ENCODE measurements at places on chromosomes 1 and 21. TPM values are rescaled to one million over a fixed set of nuclear protein-coding genes. Genes with fewer than 3 reads are reported as not detected.
A peak's percentile ranks its signal among the peaks of the same experiment; 100 is the strongest.

NFASC gene
- 1.6 TPM for polyA plus RNA-seq

SPATA45 gene
- 0.39 TPM for polyA plus RNA-seq

GRCh38 chr1:90821152-90821787 is 104.2 kb upstream of the BARHL2 start:
- no peak for DNase-seq

PRAMEF25 gene
- not detected for polyA plus RNA-seq

GRCh38 chr1:4095433-4095971 is 195.4 kb upstream of the C1orf174 start:
- no peak for DNase-seq

- DNase-seq: no peak
Observed at GRCh38 chr1:155990005-155990739, 11.8 kb upstream of the ARHGEF2 start.

TIPRL gene
- 53.8 TPM for polyA plus RNA-seq

ACOT7 gene
- 14.8 TPM for polyA plus RNA-seq

SPRR2G gene
- not detected for polyA plus RNA-seq

DNA sequence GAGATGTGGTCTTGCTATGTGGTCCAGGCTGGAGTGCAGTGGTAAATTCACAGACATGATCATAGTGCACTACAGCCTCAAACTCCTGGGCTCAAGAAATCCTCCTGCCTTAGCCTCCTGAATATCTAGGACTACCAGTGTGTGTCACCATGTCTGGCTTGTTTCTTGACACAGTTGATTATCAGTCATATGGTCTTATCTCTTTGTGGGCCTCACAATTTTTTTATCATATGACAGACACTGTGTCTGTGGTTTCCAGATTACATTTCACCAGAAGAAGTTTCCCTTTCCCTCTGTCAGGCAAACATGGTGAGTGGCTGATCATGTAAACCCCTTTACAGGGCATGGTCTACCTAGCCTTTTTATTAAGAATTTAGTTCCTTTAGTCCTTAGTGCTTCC is 96.1 kb downstream of the HFM1 start:
- no peak for DNase-seq

HAX1 gene
- 79.6 TPM for polyA plus RNA-seq

DNA sequence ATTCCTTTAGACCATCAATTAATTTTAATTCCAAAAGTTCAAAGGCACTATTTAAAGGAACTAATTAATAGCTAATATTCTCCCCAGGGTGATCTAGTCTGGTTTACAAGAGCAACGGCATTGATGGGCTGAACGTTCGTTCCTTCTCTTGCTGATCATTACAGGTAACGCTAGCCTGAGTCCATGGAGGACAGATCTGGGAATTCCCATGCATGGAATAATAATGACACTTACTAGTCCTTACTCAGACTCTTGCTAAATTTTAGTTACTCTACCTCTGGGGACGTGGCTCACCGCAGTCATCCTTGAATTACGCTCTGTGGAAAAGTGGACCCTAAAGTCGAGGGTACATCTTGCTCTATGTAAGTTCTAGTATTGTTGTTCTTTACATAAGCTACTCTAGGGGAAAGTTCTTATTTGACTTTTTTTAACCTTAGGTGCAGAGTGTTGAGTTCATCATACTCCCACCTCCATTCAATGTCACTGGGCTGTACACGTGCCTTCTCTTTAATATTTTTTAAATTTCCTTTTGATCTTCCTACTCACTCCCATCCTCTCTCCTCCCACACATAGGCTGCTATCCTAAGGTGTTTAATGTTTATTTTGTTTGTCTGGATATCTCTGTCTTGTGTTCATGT is 133.9 kb downstream of the ZNF281 start:
- no peak for DNase-seq

EXO5 gene
- polyA plus RNA-seq: 14.3 TPM

DNA sequence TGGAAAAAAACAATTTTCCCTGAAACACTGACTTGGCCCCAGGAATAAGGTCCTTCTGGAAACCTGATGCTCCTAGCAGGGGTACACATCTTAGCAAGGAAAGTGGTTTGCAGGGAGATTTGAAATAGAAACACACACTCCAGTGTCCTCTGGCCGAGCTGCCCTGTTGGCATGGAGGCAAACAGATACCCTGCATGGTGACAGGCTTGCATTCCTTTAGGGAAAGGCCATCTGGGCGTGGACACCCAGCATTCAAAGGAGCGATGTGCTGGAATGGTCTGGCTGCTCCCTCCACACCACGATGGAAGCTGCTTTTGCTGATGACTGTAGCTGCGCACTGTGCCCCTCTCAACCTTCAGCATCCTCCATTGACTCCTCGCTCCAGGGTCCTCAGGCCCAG is 41.5 kb upstream of the BCAR3 start:
- DNase-seq: no peak

DNA sequence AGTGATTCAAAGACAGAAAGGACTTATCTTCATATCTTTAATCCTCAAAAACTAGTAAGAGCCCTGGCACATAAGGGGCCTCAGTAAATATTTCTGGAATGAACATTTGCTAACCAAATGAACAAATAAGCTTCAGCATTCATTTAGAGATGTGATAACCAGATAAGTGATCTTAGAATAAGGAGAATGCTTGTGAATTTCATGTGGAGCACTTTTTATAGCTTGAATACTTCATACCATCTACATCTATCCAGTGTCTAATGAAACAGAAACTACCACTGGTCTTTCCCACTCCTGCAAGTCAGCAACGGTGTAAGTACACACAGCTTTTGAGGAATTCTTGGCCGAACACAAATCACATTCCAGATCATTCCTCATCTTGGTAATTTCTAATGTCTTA is 38.5 kb downstream of the EDEM3 start:
- no peak for DNase-seq

GRCh38 chr1:31875636-31876236 is 59.9 kb upstream of the SPOCD1 start:
- DNase-seq: no peak

DNA sequence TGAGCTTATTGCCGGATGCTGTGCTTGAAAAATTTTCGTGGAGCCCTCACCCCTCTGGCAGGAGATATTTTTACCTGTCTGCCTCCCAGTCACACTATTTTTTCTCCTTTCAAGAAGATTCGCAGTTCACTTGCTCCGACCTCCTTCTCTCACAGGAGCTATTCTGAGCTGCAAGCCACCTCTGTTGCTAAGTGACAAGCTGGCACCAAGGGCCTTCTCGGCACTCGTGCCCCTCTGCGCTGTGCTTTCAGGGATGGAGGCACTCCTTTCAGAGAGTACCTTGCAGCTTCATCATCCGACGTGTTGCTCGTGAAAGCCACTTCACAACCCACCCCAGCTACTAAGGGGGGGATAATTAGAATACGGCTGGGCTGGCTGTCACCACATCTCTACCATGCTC is 11.6 kb downstream of the SLC6A17 start:
- DNase-seq: no peak

DNA sequence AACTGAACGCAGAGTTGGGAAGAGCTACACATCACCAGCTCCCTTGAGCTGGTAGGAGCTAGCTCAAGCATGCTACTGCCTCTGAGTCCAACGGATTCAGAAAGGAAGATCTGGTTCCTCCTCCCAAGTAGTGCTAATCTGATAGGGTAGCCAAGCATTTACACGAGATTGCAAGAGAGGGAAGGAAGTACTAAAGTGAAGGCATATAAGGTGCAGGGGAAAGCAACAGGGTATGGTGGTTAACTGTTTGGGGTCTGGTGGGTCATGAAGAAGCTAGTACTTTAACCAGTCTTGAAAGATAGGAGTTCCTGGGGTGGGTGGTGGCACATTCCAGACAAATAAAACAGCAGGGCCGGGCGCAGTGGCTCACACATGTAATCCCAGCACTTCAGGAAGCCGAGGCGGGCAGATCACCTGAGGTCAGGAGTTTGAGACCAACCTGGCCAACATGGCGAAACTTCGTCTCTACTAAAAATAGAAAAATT is 20.2 kb upstream of the ZNF436 start:
- no peak for DNase-seq

DNA sequence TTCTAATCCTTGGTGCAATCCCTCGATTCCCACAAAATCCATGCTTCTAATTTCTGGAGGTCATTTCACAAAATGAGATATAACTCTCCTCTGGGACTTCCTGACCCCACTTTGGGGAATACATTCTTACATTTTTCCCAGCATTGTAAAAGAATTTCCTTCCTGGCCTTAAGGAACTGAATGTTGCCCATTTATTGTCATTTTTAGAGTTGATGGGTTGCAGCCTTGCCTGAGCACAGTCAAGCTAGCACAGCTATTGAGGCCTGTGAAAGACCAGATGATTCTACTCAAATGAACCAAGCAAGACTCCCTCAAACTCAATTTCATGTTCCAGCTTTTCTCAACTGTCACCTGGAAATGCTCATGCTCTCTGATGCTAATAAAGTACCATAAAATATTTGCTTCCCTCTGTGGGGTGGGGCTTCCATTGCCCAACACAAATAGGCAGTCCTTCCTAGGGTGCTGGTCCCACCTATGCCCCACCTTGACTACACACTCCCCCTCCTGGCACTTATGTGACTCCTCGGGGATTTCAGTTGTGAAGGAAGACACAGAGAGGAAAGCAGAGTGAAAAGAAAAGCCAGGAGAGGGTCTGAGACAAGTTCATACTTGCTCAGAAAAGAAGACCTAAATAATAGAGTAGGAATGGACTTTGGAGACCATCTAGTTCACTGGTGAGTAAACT is 24.0 kb upstream of the CDC7 start:
- peak; percentile 6 for DNase-seq

GRCh38 chr21:44429894-44430293 is 25.4 kb upstream of the LRRC3 start:
- DNase-seq: no peak

DNA sequence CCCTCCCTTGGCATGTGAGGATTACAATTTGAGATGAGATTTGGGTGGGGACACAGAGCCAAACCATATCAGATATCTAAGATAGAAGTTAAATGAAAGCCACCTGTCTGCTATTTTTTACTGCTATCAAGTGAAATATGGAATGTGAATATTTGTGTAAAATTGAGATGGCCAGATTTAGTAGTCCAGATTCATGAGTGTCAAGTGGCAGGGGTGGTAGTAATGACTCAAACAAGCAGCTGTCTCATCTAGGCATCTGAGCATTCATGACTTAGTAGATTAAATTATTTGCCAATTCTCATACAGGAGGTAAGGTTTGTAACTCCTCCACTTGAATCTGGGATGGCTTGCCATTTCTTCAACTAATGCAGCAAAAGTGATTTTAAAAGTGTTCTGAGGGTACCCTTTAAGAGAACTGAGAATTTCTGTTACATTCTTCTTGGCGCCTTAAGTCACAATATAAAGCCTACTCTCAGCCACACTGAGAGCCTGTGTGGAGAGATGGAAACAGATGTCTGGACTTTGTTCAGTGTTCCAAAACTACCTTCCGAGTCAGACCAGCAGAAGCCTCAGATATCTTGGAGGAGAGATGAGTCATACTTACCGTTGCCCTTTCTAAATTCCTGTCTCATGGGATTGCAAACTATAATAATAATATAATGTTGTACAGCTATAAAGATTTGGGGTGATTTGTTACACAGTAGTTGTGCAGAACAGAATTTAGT is 1065.6 kb upstream of the TMPRSS15 start:
- no peak for DNase-seq

- DNase-seq: no peak
Observed at GRCh38 chr1:53966794-53967193, 20.6 kb downstream of the LRRC42 start.

DNA sequence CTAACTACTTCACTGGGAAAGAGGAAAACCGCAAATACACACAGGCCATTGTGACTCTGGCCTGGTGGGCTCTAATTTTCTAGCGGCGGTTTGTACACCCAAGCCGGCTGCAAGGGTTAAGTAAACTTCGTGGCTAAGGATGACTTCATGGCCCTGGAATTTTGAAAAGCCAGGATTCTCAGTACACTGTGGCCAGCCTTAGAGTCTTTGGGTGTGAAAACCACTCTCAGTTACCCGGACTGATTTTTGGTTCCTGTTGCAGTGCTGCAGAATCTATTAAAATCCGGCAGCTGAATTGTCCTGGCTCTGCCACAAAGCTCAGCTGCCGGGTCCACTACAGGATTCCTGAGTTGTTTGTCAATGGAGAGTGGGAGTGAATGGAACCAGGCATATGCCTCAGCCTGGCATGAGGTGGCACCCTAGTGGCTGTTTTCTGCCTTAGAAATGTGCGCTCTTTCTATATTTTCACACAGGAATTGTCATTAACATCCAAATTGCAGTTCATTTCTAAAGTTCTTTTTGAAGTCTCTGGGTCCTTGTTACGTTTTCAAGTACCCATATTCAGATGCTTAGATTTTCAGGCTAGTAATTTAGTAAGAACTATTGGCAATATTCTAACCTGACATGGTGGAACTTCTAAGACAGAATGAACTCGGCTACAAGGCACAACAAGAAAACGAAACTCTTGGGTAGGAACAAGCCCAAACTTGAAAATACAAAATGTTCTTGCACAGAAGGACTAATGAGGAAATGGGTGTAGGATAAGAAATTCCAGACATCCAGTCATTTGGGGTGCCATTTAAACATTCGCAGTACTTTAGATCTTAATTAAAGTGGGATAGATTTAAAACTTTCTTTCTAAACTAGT is 255.9 kb downstream of the NFIA start:
- DNase-seq: peak; percentile 82

GBP5 gene
- 1.3 TPM for polyA plus RNA-seq

DNA sequence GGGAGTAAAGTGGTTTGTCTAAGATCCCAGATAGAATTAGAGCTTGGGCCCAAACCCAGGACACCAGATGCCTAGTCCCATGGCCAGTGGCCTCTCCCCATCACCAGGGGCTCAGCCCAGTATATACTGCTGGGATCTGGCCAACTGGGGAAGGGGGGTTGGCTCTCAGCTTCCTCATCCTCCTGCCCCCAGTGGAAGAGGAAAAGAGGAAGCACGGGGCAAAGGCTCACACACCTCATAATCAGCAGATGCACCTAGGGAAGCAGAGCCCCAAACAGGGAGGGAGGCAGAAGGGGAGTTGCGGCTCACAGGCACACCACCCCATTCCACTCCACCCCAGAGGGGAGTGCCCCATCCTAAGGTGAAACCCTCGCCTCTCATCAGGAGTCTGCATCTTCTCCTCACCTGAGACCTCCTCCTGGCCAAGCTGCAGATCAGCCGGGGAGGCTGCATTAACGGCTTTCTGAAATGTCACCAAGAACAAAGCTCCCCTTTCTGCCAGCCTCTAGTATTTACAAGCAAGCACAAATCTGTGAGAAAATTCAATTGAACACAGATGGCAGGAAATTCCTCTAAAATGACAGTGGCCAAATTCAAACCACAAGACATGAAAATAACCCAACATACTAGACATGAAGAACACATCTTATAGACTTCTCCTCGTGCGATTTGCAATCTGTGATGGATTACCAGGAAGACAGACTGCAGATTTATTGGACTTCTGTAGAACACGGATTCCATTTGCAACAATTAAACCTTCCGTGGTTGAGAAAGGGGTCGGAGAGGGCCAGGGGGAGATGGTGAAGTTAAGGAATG is 82.8 kb downstream of the GLIS1 start:
- DNase-seq: peak; percentile 5

CAPN8 gene
- 1.2 TPM for polyA plus RNA-seq

- DNase-seq: peak; percentile 77
Observed at GRCh38 chr1:181021811-181022434, 747 bp downstream of the STX6 start.

CASZ1 gene
- polyA plus RNA-seq: 19.3 TPM

MATN1 gene
- polyA plus RNA-seq: 0.47 TPM

Measured in left lung (tissue), 14 donors.